ENCODE measurements at places on chromosomes 11 and 22. TPM values are rescaled to one million over a fixed set of nuclear protein-coding genes. Genes with fewer than 3 reads are reported as not detected.

- DNase-seq: no peak
- H3K4me1 ChIP-seq: peaks cover 21% of the 10 kb centered on the region
- H3K4me3 ChIP-seq: no peak overlapping the region
- no peaks in the 10 kb centered on the region for H3K27me3 ChIP-seq
- H3K27ac ChIP-seq: no peak overlapping the region
- no peaks in the 10 kb centered on the region for H3K36me3 ChIP-seq
These were observed 2.6 kb upstream of the NUDT8 start for GRCh38 chr11:67632175-67632981.

- no peaks in the 10 kb centered on the region for H3K4me1 ChIP-seq
- no peak overlapping the region for H3K4me3 ChIP-seq
- H3K27me3 ChIP-seq: no peaks in the 10 kb centered on the region
- DNase-seq: no peak
These were observed 98.6 kb downstream of the KIAA1671 start for GRCh38 chr22:25051073-25051472.

DNA sequence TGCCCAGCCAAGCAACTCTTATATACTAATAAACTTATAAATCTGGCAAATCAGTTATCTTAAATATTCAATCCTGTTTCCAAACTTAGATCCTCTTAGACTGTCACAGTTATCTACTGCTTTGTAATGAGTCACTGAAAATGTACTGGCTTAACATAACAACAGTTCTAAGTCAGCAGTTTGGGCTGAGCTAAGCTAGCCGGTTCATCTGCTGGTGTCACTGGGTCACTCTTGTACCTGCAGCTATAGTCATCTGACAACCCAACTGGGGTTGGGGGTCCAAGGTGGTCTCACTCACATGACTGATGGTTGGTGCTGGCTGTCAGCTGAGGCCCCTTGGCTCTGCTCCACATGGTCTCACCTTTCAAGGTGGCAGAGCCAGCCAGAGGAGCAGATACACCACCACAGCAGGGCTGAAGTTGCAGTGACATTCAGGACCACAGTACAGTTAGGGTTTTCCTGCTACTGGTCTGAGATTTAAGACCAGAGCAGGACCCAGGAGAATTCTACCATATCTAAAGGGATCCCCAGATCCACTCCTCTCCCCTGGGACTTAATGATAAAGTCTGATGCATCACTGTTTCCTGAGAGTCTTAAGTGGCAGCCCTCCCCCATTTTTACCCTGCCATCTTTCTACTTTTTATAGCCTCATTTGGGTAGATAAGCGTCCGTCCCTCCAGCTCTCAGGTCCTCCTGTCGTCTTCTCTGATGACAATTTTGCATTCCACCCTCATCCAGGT is 7.9 kb upstream of the MACROD1 start:
- H3K27me3 ChIP-seq: no peaks in the 10 kb centered on the region
- H3K4me1 ChIP-seq: peaks cover 11% of the 10 kb centered on the region
- no peak overlapping the region for H3K27ac ChIP-seq
- no peak overlapping the region for H3K4me3 ChIP-seq
- DNase-seq: no peak

DNA sequence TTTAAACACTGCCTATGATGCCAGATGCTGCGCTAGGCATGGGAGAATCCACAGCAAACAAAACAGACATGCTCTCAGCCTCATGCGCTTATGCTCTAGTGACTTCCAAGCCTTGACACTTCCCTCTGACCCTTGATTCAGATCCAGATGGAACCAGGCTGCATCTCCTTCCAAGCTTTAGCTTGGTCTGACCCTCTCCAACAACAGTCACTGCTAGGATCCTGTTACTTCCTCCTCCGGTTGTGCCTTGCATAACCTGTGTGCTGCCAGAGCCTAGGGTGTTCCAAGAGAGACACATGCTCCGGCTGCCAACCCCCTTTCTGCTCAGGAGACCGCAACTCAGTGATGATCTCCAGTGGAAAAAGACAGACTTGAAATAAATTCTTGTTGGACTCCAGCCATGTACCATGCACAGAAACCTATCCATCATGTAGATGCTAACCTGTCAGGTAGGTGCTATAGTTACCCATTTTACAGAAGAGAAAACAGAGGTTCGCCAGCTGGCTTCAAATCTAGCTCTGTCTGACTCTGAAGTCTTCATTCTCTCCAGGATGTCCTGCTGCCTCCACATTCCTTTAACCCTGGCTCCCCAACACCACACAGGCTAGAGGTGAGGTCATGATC is 136.3 kb upstream of the TEAD1 start:
- H3K27ac ChIP-seq: no peak overlapping the region
- no peaks in the 10 kb centered on the region for H3K36me3 ChIP-seq
- no peak overlapping the region for H3K4me3 ChIP-seq
- H3K27me3 ChIP-seq: no peaks in the 10 kb centered on the region
- no peak for DNase-seq

DNA sequence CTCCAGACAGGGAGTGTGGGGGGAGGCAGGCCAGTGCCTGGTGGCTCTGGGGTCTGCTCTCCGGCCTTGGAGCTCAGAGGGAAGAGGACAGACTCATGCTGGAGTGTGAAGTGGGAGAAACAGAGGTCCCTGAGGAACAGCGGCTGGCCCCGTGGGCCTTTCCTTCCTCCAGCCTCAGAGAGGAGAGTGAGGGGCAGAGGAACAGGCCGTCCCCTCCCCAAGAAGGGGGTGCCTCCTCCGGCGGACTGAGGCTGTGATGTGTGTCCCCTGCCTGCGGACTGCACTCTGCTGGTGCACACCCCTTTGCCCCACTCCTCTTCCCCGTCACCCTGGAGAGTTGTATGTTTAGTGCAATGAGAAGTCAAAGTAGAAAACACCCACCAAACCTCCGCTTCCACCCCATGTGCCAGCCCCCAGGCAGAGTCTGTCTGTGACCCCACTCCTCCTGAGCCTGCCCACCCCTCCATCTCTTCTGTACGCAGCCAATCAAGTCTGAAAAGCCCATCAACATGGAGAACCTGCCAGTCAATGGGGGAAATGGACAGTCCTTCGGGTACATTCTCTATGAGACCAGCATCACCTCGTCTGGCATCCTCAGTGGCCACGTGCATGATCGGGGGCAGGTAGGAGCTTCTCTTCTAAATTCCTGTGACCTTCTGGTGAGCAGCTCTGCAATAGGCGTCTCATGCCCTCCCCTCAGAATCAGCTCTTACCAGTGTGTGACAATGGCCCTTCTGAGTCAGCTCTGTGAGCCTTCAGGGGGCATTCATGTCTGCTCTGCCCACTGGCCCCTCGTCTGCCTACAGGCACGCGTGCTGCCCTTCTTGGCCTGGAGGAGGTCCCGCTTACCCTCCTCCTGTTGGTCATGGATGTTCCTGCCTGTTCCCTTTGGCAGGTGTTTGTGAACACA is 39.0 kb downstream of the GLB1L2 start:
- no peak for DNase-seq
- H3K4me1 ChIP-seq: no peaks in the 10 kb centered on the region
- no peaks in the 10 kb centered on the region for H3K36me3 ChIP-seq
- H3K27ac ChIP-seq: no peak overlapping the region

DNA sequence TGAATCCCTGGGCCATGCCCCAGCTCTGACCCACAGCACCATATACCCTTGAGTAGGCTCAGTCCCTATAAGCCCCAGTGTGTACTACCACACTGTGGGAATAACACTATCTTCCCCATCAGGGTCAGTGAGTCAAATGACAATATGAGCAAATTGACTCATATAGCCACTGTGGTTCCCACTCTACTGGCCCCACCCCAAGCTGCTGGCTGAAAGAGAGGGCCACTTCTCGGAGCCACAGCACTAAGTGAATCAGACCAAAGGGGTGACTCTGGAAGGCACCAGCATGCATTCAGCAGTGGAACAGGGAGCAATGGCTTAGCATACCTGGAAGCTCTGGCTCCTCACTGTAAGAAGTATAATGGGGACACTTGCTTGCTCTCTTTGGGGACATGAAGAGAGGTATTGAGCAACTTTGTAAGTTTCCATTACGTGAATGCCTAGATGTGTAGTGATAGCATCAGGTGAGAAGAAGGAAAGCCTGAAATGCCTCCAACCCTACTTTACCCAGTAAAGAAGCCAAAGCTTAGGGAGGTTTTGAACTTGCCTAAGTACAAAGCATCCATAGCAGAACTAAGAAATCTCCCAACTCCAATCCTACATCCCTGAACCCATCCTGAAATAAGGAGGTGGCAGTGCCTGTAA is 13.5 kb downstream of the CD59 start:
- peak; percentile 34 for DNase-seq
- H3K4me3 ChIP-seq: no peak overlapping the region
- H3K27ac ChIP-seq: peak overlapping the region; percentile 62

DNA sequence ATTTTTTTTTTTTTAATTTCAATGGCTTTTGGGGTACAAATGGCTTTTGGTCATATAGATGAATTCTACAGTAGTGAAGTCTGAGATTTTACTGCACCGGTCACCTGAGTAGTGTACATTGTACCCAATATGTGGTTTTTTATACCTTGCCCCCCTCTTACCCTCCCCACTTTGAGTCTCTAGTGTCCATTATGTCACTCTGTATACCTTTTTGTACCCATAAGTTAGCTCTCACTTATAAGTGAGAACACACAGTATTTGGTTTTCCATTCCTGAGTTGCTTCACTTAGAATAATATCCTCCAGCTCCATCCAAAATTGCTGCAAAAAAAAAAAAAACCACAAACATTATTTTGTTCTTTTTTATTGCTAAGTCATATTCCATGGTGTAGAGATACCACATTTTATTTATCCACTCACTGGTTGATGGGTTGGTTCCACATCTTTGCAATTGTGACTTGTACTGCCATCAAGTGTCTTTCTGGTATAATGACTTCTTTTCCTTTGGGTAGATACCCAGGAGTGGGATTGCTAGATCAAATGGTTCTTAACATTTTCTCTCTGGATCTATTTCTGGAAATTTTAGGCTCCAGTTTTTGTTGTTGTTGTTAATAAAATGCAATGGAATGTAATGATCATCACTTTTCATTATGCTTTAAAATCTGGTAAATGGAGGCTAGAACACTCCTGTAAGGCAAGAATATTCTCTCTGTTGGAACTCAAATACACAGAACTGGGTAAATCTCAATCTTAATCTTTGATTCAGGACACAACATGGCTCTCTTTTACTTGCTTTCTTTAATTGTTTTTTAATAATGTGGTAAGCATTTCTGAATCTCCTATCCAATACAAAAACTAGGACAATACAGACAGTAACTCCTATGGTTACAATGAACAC is 10.3 kb downstream of the NEAT1 start:
- no peak overlapping the region for H3K4me3 ChIP-seq
- H3K27me3 ChIP-seq: no peaks in the 10 kb centered on the region
- no peak overlapping the region for H3K27ac ChIP-seq
- H3K36me3 ChIP-seq: peaks cover 15% of the 10 kb centered on the region
- H3K4me1 ChIP-seq: peaks cover 32% of the 10 kb centered on the region

GRCh38 chr22:23184100-23184763 is 3.9 kb downstream of the BCR start:
- peak overlapping the region; percentile 76 for H3K4me3 ChIP-seq
- no peaks in the 10 kb centered on the region for H3K27me3 ChIP-seq
- H3K27ac ChIP-seq: no peak overlapping the region
- peaks cover 34% of the 10 kb centered on the region for H3K4me1 ChIP-seq
- H3K36me3 ChIP-seq: no peaks in the 10 kb centered on the region

DNA sequence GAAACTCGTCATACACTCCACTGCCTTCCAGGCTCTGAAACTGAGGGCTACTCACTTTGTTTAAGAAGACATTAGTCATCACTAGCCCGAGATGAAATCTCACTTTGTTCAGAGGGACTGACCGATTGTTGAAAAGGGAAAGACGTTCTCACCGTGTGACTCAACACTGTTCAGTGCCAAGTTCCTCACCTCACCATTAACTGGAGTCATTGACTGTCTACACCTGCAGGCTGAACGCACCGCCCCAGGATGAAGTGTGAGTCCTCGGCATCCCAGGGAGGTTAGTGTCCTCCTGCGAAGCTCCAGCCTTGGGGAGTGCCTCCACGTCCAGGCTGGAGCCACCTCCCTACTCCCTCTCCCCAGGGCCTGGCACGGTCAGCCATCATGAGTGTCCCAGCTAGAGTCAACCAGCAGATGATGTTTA is 30.4 kb downstream of the FADD start:
- no peak overlapping the region for H3K27ac ChIP-seq
- H3K4me3 ChIP-seq: no peak overlapping the region
- H3K36me3 ChIP-seq: no peaks in the 10 kb centered on the region
- no peaks in the 10 kb centered on the region for H3K27me3 ChIP-seq

GRCh38 chr22:35681454-35682052 is 33.3 kb downstream of the APOL6 start:
- no peak overlapping the region for H3K27ac ChIP-seq
- DNase-seq: no peak
- no peaks in the 10 kb centered on the region for H3K27me3 ChIP-seq
- no peaks in the 10 kb centered on the region for H3K4me1 ChIP-seq

DNA sequence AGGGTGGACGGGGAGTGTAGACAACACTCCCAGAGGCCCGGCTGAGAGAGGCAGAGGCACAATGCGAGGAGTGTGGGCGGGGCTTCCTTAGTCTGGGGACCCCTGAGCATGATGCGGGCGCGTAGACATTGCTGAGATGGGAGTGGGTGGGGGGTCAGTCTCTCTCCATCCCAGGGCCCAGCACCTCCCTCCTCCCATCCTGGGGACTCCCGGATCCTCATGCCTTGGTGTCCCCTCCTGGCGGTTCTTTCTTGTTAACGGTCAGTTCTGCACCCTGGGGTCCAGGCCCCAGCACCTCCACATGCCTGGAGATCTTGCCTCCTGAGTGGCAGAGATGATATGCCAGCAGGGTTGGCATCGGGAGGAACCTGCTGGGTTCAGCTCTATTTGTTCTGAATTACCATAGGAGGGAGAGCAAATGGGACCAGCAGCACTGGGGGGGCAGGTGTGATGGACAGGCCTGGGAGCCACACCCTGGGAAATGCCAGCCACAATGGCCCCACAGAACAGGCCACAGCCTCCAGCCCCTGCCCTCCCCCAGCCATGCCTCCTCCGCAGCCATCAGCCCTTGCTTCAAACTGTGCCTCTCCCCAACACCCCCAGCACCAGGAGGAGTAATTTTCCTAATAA is 55.7 kb downstream of the RTL6 start:
- no peak overlapping the region for H3K4me3 ChIP-seq
- no peak for DNase-seq
- no peak overlapping the region for H3K27ac ChIP-seq

DNA sequence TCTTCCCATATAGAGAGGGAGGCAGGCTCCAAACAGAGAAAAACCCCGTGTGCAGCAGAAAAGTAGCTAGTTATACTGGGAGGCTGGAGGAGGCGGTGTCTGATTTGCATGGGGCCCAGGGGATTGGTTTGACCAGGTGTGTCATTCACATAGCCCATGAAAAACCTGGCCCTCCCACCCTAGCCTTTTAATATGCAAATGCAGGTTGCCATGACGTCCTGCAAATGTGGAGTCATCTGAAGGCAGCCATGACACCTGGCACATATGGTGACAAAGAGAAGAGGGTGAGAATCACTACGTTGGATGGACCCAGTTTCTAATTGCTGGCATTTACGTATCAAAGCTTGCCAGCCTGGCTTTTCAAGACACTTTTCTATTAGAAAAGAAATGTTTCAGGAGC is 57.8 kb downstream of the FAM181B start:
- no peak for DNase-seq
- no peaks in the 10 kb centered on the region for H3K36me3 ChIP-seq
- H3K4me3 ChIP-seq: no peak overlapping the region
- H3K27me3 ChIP-seq: no peaks in the 10 kb centered on the region
- H3K4me1 ChIP-seq: no peaks in the 10 kb centered on the region
- no peak overlapping the region for H3K27ac ChIP-seq

- H3K36me3 ChIP-seq: no peaks in the 10 kb centered on the region
- 0 out of 2 replicates have a peak, but pooled peaks cover 4% of the 10 kb centered on the region for H3K27me3 ChIP-seq
These were observed 39.4 kb upstream of the CFAP300 start for GRCh38 chr11:102007567-102008437.

Gene CRYAB
- not detected for total RNA-seq

Gene CASP12
- total RNA-seq: not detected

Gene CFL1
- 1,431 TPM for total RNA-seq

Gene NLRP14
- 0.05 TPM for total RNA-seq

Gene RBMXL2
- not detected for total RNA-seq

Gene RFPL3
- total RNA-seq: not detected

Data from GM12878 (cell line).